Urinary bladder (tissue), 4 donors: ENCODE measurements at places on chromosomes 7 and 10. TPM values are rescaled to one million over a fixed set of nuclear protein-coding genes. Genes with fewer than 3 reads are reported as not detected.

Gene CALHM3
- not detected for total RNA-seq

DNA sequence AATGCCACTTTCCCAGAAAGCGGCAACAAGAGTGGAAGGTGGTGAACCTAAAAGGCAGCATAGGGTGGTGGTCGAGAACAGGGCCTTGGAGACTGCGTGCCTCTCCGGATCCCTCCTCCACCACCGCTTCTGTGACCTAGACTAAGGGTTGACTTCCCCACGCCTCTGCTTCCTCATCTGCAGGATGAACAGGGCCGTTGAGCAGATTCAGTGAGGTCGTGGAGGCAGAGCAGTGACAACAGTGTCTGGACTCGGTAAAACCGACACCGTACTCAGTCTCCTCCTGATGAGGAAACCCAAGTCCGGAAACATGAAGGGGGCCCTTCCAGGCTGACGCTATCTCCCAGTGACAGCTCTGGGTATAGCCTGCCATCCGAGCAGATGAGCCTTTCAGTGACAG, 162.6 kb downstream of the CELF2 start:
- no peak for DNase-seq

Gene CREB5
- total RNA-seq, result 53.5 TPM

DNA sequence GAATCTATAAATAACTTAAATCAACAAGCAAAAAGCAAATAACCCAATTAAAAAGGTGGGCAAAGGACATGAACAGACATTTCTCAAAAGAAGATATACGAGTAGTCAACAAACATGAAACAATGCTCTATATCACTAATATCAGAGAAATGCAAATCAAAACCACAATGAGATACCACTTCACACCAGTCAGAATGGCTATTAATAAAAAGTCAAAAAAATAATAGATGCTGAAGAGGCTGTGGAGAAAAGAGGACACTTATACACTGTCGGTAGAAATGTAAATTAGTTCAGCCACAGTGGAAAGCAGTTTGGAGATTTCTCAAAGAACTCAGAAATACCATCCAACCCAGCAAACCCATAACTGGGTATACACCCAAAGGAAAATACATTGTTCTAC, 70.6 kb downstream of the CTTNBP2 start:
- DNase-seq, result no peak

DNA sequence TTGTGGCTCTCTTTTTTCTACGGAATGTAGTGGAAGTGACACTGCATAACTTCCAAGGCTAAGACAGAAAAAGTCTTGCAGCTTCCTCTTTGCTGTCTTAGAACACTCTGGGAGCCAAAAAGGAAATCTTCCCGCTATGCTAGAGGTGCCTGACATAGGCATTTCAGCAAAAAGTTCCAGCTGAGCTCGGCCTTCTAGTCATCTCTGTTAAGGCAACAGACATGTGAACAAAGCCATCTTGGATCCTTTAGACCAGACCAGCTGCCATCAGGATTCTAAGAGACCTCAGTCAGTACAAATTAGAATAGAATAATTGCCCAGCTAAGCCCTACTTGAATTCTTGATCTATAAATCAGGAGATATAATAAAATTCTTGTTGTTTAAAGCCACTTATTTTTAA, 16.3 kb upstream of the COL1A2 start:
- DNase-seq, result no peak

DNA sequence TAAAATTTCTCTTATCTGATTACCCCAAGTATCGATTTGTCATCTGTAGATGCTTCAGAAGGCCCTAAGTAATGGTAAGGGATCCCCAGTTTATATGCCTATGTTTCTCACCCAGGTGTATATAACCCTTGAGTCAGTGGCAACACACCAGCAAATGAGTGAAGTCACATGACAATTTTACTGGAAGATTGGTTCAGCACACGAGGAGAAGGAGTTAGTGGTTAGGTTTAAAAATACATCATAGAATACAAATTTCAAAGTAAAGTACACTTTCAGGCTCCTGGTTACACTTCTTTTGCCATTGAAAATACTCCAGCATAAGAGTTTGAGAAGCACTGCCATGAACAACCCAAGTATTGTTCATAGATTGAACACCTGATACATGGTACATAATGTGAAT, 29.7 kb upstream of the CAPZA2 start:
- no peak for DNase-seq

- no peak for DNase-seq
Observed at GRCh38 chr7:131529617-131530016, 26.8 kb downstream of the PODXL start.

- no peak for DNase-seq
Observed at GRCh38 chr7:42198296-42198695, 38.7 kb downstream of the GLI3 start.

DNA sequence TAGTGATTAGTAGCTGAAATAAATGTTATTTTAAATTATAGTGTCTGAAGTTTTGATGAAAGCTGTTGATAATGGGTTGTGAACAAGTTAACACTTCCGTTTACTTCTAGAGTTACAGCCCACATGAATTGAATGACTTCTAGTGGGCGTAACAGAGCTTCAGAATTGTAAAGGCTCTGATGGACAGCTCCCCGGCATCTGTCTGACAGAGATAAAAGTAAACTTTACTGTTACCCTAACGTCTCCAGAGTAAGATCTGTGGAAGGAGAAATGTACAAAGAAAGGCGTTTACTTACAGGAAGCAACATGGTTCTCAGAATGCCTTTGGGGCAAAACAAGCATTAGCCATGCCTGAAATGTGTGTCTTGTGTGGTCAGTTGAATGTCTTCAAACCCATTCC, 124.4 kb downstream of the ADARB2 start:
- DNase-seq, result no peak

DNA sequence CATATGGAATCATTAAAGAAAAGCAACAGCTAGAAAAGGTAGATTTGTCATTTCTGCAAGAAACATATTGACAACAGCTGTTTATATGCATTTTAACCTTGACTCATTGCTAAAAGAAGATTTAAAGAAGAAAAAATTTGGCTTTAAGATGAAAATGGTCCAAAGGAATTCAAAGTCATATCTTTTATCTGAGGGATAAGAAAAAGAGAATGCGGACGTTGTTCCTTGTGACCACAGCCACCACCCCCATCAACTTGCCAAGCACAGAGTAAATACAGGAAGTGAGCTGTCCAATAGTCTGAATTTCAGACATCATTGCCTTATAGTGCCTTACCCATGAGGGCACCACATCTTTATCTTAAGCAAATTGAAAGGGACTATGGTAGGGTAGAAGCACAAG, 7.3 kb upstream of the CRPPA start:
- no peak for DNase-seq

DNA sequence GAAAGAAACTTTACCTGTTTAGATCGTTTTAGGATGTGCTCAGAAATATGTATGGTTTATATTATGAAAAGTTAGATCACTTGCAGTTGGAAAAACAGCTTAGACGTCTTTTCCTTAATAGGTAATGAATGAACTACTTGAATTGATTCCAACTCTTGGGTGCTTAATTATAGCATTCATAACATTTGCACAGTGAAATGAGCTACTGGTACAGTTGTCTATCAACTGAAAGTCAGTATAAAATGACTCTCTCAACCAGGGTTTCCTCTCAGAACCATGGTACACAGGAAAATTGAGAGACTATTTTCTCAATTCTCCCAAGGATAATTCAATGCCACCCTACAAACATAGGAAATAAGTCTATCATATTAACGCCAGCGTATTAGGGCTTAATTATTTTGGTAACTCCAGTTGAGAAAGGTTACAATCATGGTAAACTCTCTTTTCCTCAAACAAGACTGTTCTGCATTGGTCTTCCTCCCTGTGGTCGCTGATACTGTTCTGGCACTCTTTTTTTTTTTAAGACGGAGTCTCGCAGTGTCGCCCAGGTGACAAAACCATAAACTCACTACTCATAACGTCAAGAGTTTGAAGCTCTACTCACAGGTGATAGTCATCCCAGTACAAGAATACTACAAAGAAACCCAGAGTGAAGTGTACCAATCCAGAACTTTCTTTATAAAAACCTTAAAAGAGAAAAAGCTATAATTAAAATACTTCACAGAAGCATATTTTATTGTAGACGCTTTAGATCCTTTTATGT, 2.0 kb downstream of the ANLN start:
- no peak for DNase-seq

GRCh38 chr10:49568235-49568634, 29.3 kb upstream of the ERCC6 start:
- no peak for DNase-seq

- no peak for DNase-seq
Observed at GRCh38 chr7:117975476-117975875, 102.2 kb upstream of the CTTNBP2 start.

Gene GPR146
- 3.1 TPM for total RNA-seq

DNA sequence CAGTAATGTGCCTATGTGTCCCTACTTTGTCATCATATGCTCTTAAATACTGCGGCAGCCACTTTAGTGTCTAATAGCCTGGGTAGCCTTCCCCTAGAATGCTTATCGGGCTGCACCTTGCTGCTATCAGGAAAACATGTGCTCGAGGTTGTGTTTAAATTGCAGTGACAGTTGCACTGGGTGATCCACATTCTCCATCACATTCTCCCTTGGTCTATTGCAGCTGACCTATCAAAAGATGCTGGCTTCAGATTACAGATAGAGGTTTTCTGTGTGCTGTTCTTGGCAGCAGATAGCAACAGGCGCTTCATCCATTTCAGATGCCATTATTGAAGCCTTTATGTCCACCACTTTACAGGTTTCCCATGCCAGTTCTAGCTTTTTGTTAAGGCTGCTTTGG, 130.1 kb upstream of the MDFIC start:
- no peak for DNase-seq

DNA sequence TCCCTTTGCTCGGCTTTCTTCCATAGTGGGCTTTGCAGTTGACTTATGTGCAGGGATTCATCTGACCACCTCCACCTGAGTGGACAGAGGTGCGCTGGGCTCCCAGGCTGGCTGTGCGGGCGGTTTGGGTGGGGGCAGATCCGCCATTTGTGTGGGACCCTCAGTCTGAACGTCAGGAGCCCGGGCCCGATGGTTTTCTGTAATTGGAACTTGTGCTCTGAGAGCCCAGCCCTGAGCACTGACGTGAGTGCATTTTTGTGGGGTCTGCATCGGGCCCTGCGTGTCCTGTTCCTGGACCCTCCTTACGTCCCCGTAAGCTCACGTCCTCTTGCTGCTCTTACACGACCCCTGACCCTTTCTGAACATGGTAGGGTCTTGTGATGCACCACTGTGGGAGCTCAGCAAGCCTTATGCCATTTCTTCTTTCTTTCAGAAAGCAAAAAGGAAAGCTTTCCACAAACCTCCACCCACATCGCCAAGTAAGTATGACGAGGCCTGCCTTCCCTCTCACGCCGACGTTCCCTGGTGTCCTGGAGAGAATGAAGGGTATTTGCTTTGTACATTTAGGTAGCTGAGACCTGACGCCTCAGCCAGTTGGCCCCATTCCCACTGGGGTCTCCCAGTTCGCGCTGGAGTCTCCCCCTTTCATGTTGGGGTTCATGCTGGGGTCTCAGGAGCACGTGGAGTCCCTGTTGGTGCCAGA, 9.9 kb downstream of the IQCE start:
- DNase-seq, result no peak

DNA sequence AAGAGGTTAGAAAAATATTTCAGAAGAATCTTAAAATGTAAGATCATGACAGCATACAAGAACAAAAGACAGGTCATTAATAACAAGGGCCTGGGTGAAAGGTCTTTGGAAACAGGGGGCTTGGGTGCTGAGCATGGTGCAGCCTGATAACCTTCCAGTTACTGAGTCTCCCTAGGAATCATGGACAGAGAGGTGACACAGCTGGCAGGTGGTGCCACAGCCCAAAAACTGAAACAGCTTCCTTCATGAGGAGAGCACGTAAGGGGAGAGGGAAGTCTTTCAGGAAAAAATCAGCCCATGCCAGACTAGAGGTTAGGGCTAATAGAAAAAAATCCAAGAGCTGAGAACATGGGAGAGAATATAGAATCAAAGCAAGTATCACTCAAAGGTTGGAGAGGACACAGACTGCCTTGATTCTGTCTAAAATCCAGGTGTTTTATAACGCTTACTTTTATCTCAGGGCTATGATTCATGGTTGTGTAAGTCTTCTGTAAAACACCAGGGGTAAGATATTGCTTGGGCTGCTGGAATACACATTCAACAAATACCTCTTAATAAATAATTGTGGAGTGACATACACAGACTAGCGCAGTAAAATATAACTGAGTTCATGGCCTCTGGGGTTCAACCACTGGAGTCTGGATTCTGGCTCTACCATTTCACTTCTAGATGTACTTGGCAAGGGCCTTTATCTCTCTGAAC, 88.1 kb downstream of the SEMA3C start:
- DNase-seq, result no peak

DNA sequence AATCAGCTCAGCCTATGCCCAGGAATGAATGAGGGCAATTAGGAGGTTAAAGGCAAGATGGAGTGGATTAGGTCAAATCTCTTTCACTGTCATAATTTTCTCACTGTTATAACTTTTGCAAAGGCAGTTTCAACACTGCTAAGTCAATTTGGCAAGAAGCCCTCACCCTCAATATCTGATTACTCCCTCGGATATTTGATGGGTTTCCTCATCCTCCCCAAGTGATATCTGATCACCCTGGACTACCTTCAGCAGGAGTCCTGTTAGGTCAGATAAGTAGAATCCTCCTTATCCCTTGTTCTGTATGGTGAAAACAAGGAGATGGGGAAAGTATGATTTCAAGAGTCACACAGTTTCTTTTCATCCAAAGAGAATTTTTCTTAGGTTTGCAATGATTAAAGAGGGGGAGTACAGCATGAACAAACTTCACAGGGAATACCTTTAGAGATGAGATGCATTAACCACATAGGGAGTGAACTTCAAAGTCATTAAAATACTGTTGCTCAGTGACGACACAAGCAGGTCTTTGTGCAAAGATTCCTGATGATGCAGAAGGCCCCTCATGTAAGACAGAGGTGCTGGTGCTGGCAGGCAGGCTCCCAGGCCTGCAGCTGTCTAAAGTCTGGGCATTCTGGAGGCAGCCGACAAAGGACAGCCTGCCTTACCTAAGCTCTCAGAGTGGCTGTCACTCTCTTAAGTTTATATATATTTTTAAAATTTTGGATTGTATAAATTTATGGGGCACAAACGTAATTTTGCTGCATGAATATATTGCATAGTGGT, 75.4 kb upstream of the POM121L12 start:
- DNase-seq, result no peak

GRCh38 chr10:67518756-67519155, 177.2 kb downstream of the CTNNA3 start:
- no peak for DNase-seq
